ENCODE measurements at places on chromosomes 6 and 20.
A peak's percentile ranks its signal among the peaks of the same experiment; 100 is the strongest.

DNA sequence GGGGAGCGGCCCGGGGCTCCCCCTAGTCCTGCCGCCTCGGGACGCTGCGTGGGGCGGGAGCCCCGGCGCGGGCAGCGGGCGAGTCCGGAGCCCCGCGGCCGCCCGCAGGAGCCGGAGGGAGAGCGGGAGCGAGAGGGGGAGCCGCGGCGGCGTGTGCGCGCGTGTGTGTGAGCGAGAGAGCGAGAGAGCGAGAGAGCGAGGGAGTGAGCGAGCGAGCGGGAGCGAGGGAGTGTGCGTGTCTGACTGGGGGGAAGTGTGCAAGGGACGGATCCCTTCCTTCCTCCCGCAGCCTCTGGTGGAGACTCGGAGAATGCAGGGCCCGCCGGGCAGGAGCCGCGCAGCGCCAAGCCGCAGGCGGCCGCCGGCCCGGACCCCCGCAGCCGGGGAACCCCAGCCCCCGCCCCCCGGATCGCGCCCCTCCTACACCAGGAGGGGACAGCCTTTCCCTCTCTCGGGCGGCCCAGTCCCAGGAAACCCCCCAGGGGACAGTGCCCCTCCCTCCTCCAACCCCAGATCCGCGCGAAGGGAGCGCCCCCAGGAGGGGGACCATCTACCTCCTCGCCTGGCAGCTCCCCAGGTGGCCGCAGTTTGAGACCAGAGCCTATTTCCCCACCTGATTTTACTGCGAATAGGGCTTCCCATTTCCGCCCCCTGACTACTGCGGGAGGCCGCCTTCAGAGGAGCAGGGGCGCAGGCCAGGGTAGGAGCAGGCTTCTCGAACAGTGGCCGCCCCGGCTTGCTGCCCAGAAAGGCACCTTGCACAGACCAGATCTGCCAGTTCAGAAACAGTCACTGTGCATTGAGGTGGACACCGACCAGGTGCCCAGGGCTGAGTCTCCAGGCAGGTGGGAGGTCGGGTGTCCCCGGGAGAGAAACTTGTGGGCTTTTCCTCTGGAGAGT lies at the start of gene CDH22:
Gene CDH22, minus strand, starts transcription at position 241 of the 900 bp plus-strand sequence. CDS start 57,204 bp downstream, outside the sequence.
- DNase-seq: no peak

DNA sequence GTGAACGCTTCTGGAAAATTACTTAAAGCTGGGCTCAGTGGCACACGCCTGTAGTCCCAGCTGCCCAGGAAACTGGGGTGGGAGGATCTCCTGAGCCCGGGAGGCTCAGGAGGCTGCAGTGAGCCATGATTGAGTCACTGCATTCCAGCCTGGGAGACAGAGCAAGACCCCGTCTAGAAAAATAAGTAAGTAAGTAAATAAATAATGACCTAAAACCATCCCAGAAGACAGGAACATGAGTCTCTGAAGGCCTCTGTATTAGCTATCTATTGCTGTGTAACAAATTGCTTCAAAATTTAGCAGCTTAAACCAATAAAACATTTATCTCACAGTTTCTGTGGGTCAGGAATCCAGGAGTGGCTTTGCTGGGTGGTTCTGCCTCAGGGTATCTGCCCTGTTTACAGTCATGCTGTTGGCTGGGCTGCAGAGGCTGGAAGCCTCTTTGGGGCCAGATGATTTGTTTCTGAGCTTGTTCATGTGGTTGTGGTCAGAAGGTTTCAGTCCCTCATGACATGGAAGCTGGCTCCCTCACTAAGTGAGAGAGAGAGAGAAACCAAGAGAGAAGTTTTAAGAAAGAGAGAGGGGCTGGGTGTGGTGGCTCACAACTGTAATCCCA lies 48.4 kb upstream of the NCOA3 start:
- no peak for DNase-seq

DNA sequence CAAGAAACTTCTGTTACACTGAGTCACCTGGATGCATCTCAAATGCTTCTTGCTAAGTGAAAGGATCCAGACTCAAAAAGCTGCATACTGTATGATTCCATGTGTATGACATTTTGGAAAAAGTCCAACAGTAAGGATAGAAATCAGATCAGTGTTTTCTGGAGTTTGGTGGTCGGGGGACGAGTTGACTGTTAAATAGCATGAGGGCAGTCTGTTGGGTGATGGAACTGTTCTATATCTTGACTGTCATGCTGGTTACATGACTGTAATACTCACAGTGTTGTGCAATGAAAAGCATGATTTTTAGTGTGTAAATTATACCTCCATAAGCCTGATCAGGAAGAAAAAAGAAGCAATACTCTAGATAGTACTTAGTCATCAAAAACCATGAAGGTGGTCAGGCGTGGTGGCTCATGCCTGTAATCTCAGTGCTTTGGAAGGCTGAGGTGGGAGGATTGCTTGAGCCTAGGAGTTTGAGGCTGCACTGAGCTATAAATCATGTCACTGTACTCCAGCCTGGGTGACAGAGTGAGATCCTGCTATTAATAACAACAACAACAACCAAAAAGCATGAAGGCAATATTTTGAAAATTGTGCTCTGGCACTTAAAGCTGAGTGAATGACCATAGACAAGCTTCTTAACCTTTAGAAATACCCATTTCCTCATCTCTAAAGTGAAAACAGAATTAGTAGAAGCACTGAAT lies 30.5 kb upstream of the SASH1 start:
- DNase-seq: no peak

GRCh38 chr6:15994814-15995459 lies 133.9 kb upstream of the MYLIP start:
- no peak for DNase-seq

- no peak for DNase-seq
These were observed 68.1 kb downstream of the DLL1 start for GRCh38 chr6:170222498-170223471.

DNA sequence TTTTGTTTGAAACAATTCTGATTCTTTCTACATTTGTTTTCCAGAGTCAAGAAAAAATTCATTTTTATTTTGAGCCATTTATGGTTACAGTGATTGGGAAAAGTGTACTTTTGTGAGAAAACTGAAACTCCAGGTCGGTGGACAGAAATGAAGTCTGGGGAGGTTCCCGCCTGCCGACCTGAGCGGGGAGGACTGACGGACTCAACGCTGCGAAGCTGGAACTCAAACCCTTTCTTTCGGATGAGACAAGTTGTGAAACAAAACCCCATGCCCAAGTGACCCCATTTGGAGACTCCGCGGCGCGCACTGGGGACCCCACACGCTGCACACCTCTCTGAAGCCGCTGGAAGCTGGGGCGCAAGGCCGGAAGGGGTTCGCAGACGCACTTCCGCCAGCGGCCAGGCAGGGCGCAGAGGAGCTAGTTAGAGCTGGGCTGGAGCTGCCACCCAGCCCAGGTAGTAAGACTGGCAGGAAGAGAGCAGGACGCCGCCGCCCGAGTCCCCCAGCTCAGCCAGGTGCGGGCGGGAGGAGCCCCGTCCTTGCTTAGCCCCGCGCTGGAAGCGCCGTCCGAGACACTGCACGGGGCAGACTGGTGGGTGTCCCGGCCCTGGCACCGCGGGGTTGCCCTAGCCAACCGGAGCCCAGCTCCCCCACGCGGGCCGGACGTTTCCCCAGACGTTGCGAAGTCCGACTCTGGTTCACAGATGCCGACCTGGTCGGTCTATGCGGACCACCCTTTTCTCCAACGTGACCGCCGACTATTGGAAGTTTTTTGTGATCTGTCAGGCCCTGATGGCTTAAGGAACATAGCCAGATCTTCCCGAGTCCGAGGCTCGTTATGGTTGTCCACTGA lies 19.8 kb upstream of the ZSCAN16 start:
- peak; percentile 69 for DNase-seq

DNA sequence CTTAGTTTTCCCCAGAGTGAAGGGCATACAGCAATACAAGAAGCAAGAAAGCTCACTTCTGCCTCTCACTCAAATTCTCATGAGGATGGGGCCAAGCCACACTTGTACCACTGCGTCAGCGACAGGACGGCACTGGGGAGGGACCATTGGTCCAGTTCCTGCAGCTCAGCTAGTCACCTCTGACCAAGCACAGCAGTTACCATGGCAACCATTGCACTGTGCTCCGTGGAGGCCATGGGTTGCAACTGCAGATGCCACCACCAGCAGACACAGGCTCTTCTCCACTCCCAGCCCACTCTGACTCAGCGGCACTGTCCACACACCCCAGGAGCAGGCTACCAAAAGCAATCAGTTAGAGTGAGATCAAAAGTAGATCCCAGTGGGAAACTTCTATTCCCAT lies 441.1 kb upstream of the ARID1B start:
- no peak for DNase-seq

DNA sequence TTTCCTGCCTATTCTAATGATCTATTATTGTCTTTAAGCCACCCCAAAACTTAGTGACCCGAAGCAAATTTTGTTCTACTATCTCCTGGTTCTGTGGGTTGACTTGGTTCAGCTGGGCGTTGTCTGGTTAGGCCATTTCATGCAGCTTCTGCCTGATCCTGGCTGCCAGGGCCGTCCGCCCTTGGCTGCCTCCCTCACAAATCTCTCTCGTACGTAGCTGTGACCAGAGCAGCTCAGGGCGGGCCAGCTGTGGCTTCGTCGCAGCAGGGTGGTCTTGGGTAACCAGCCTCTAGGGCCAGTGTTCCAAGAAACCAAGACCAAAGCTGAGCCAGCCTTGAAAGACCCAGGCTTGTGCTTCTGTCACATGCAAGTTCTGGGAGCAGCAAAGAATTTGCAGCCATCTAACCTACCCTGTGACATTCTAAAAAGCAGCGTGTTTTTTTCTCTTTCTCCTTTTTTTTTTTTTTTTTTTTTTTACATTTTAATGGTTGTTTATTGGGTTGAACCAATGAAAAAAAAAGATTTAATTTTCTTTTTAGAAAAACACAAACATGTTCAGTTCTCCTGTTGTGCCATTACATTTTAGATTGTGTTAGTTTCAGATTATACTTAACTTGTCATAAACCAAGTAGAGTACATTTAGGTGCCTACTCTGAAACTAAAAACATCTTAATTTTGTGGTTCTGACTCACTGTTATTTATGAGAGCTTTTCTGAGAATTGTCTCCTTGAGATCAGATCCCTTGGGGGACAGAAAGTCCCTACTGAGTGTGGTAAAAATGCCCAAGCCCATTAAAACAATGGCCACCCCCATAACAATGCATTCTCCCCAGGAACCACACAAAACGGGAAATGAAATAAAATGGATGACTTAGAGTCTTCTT lies 83.9 kb downstream of the ZDHHC14 start:
- DNase-seq: no peak

DNA sequence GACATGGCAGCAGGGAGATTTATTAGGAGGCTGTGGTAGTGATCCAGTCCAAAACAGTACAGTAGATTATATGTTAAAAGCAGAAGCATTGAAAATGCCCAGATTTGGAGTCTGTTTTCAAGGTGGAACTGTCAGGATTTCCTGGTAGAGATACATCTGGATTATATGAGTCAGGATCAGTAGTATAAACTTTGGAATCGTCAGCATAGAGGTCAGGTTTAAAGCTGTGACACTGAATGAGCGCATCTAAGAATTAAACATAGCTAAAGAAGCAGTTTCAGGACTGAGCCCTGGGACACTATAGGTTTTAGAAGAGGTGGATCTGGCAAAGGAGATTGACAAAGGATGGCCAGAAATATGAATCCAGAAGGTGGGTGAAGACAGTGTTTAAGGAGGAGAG lies 60.4 kb downstream of the RNF144B start:
- DNase-seq: no peak

- DNase-seq: no peak
These were observed 21.7 kb upstream of the BHLHE23 start for GRCh38 chr20:63028461-63028921.

- DNase-seq: no peak
These were observed 1.7 kb downstream of the NTSR1 start for GRCh38 chr20:62710221-62710885.

DNA sequence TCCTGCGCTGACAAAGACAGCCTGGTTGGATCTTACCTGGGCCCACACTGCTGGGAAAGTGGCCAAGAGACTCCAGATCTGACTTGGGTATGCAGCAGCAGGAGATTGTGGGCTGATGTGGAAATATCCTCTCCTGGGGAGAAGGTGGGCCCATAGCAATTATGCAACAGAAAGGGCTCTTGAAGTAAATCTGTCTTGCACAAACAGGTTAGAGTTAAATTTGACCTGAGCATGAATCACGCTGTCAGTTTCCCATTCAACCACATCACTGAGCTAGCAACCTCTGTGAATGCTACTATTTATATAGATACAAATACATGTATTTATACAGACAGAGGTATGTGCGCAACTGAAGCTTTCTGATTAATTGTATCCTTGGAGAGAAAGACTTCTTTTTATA lies 28.3 kb upstream of the PDYN start:
- DNase-seq: no peak

DNA sequence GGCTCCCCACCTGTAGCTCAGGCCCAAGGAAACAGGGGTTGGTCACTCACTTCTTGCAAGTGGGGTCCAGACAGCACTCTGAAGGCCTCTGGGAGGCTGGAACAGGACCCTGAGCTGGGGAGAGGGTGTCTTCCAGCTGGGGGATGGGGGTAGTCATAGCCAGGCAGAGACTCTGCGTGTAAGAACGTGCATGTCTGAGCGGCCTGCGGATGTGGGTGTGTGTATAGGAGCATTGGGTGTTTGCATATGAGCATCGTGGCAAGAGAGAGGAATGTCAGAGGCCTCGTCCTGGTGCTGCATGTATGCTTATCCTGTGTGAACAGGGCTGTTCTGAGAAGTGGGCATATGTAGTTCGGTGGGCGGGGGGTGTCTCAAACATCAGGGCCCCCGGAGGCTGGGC lies 12.1 kb downstream of the BPIFB3 start:
- no peak for DNase-seq

DNA sequence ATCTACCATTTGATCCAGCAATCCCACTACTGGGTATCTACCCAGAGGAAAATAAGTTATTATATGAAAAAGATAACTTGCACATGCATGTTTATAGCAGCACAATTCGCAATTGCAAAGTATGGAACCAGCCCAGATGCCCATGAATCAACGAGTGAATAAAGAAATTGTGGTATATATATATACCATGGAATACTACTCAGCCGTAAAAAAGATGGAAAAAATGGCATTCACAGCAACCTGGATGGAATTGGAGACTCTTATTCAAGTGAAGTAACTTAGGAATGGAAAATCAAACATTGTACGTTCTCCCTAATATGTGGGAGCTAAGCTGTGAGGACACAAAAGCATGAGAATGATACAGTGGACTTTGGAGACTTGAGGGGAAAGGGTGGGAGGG lies 100.0 kb upstream of the ADGRF4 start:
- DNase-seq: no peak

DNA sequence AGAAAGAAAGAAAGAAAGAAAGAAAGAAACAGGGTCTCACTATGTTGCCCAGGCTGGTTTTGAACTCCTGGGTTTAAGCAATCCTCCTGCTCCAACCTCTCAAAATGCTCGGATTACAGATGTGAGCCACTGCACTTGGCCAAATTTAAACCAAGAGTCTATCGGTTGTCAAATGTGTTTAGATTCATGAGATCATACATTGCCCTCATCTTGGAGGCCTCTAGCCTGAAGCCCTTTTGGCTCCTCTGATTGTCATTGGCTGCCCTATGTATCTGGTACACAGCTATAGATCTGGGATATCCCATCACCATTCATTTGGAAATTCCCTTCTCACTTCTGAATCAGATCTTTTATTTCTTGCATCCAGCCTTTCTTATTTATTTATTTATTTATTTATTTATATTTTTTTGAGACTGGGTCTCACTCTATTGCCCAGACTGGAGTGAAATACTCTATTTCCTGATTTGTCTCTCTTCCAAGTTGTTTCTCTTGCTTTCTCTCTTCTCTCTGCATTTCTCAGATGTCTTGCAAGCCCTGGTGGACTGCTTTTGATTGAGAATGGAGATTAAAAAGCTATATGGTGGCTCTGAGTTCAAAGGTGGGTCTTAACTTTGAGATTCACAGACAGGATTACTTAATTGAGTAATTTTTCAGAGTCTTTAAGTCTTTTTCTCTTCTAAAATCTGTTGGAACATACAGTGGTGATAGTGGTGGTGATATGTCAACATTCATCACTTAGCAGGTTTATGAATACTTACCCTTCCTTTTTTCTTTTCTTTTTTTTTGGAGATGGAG lies 121.9 kb downstream of the GJA1 start:
- no peak for DNase-seq
